Stimulated activated naive CD8-positive, alpha-beta T cell treated with anti-CD3 and anti-CD28 coated beads, Interleukin-15, Interleukin-2, amounts not matched to agents 100 U/mL and 50 U/mL, for 24 hours (primary cell): ENCODE measurements at places on chromosomes 6 and 20.

GRCh38 chr6:157101166-157101565 is 222.2 kb downstream of the TMEM242 start:
- DNase-seq = no peak

GRCh38 chr6:45722876-45723275 is 292.8 kb downstream of the CLIC5 start:
- no peak for DNase-seq

- no peak for DNase-seq
Observed at GRCh38 chr6:51489133-51489532, 598.3 kb downstream of the PKHD1 start.

GRCh38 chr6:57013521-57013926 is 33.0 kb upstream of the KIAA1586 start:
- DNase-seq = no peak

DNA sequence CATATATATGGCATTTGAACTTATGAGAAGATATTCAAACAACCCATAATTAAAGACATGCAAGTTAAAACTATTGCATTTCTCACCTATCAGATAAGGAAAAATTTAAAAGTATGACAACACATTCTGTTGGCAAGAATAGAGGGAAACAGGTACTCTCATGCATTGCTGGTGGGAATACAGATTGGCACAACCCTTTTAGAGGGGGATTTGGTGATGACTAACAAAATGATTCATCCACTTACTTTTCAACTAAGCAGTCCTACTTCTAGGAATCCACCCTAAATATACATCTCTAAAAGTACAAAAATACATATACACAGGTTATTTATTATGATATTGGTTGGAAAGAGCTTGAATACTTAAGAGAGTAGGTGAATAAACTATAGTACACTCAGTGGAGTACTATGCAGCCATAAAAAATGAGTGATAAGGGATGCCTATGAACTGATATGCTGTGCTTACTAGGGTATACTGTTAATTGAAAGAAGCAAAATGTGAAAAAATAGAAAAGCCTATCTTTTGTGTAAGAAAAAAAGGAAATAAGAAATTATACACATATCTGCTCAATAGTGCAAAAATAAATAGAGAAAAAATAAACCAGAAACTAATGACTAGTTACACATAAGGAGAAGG is 42.2 kb downstream of the ADAT2 start:
- no peak for DNase-seq

GRCh38 chr6:12952318-12952717 is 235.8 kb downstream of the PHACTR1 start:
- no peak for DNase-seq

GRCh38 chr20:39717936-39718335 is 755.8 kb downstream of the DHX35 start:
- DNase-seq = no peak

GRCh38 chr20:60254901-60255411 is 296.7 kb downstream of the CDH26 start:
- no peak for DNase-seq

GRCh38 chr6:162177746-162178145 is 549.8 kb downstream of the PRKN start:
- no peak for DNase-seq

DNA sequence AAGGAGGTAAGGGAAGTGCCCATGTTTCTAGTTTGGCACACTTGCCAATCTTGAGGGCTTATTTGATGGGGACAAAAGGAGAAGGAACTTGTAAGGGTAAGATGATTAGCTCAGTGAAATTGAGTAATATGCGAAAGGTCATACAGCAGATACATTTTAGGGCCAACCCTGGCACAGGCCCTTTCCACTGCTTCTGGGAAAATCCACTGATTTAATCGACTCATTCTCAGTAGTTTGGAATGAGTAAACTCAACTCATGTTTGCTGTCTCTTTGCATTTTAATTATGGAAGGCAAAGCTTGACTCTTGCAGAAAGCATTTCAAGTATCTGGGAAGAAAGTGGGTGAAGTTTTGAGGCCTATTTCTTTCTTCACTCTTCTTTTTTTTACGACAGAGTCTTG is 20.0 kb downstream of the PHF20 start:
- no peak for DNase-seq

- no peak for DNase-seq
Observed at GRCh38 chr20:50708845-50709635, 17.7 kb upstream of the RIPOR3 start.

GRCh38 chr6:98894810-98895209 is 52.9 kb downstream of the FBXL4 start:
- DNase-seq = no peak

DNA sequence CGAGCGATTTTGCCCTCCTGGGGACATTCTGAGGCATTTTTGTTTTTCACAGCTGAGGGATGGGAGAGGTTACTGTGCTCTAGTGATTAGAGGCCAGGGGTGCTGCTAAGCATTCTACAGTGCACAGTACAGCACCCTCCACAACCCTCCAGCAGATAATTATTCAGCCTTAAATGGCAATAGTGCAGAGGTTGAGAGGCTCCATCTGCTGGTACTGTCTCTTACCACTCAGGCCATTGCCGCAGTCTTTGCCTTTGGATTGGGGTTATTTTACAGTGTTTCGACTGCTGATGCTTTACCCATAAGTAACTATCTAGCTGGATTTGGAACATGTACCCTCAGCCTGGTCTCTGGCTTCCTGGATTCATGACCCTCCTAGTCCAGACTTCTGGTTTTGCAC is 705.3 kb downstream of the KIF16B start:
- DNase-seq = no peak

GRCh38 chr6:78436335-78436734 is 431.0 kb upstream of the IRAK1BP1 start:
- DNase-seq = no peak

GRCh38 chr6:72619883-72620696 is 1.8 kb upstream of the KCNQ5 start:
- peak; percentile 86 for DNase-seq

DNA sequence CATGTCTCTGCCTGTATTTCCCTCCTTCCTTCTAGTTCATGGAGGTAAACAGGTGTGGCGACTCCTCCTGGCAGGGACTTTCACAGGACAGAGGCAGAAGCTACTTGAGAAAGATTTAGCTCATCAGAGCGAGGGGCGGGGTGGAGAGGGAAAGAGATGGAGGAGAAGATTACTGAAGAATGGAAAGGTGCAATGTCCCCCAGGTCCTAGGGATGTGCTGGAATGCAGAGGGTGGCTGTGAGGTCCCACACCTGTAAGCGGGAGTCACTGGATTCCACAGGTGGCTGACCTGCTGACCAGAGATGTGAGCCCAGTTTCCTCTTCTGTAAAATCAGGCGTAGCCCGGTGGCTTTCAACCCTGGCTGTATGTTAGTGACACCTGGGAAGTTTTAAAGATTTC is 199.2 kb upstream of the SULF2 start:
- no peak for DNase-seq

- DNase-seq = peak; percentile 41
Observed at GRCh38 chr6:86856937-86857563, 80.3 kb upstream of the HTR1E start.

DNA sequence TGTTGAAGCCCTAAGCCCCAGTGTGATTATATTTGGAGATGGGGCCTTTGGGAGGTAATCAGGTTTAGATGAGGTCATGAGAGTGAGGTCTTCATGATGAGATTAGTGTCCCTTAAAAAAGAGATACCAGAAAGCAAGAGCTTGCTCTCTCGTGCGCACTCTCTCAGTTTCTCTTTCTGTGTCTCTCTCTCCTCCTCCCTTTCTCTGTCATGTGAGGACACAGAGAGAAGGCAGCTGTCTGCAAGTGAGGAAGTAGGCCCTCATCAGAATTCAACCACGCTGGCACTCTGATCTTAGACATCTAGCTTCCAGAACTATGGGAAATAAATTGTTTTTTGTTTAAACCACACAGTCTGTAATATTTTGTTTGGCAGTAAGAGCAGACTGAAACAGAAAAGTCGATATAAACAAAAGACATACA is 180.5 kb downstream of the IBTK start:
- DNase-seq = no peak

DNA sequence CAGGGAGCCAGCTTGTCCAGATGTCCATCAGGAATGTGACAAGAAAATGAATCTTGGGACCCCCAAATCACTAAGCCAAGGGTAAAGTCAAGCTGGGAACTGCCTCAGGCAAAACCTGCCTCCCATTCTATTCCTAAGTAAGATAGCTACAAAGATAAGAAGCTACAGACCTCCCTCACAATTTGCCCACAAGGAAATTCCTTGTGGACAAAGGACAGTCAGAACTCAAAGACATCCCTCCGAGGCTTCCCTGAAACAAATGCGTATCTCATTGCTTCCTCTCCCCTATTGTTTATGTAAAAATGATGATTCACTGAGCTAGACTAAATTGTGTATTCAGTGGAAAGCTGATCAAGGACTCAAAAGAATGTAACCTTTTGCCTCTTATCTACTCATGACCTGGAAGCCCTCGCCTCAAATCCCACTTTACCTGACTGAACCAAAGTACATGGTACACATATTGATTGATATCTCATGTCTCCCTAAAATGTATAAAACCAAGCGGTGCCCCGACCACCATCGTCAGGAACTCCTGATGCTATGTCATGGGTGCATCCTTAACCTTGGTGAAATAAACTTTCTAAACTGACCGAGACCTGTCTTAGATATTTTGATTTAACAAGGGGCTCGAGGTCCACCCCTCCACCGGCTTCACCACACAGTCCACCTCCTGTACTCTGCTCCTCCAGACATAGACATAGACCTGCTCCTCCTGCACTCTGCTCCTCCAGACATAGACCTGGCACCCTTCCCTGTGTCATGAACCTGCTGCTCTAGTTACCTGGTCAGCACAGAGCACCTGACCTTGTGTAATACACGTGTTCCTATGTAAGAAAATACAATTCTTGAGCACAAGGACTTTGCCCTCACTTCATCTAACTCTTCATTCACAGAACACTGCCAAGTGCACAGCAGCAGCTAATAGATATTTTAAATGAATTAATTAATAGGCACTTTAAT is 81.4 kb downstream of the WDR27 start:
- DNase-seq = no peak

DNA sequence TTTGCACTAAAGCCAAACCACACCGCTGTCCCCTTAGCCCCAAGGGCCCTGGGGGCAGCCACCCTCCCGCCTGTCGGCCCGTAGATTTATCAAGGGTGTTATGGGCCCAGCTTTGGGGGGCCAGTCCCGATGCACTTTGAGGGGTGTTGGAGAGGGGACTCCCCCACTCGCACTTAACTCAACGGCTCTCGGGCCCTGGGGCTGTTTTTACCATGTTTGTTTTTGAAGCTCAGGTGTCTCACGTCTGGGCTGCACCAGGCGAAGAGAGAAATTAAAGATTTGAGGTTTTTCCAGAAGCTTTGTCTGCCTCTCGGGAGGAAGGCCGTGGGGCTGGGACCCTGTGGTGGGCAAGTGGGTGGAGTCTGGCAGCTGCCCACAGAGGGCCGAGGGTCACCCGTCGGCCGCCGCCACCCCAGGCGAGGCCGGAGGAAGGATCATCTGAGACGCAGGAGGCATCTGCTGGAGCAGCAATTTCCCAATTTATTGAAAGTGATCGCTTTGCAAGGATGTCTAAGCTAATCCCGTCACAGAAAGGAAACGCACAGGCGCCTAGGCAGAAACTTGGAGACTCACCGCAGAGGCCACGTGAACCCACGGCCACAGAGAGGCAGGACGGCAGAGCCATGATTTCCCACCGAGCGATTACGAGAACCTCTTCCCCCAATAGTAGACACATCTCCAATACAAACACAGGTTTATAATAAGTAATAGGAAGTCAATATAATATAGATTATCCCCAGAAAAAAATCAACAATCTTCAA is 3.8 kb downstream of the SLC2A4RG start:
- no peak for DNase-seq
